Activated CD8-positive, alpha-beta memory T cell treated with anti-CD3 and anti-CD28 coated beads, Interleukin-2, amount 50 U/mL, for 4 hours (primary cell): ENCODE measurements at places on chromosomes 6 and 20.

GRCh38 chr6:43953256-43953655 lies 174.0 kb downstream of the MRPL14 start:
- DNase-seq = no peak

DNA sequence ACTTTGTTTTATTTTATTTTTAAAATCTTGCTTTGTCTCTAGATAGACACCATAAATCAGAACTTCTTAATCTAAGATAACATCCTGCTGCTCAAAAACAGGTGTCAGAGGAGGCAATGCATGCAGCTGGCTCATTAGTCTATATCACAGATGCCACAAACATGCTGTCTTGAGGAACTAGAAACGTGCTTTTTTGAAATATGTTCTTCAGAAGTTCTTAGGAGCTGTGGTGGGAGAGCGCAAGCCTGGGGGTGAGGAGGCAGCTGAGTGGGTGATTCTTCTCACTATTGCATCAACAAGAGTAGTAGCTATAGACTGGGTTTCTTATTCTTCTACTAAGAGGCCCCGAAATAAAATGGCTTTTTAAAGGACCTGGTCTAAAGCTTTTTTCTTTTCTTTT lies 23.4 kb downstream of the IL22RA2 start:
- no peak for DNase-seq

DNA sequence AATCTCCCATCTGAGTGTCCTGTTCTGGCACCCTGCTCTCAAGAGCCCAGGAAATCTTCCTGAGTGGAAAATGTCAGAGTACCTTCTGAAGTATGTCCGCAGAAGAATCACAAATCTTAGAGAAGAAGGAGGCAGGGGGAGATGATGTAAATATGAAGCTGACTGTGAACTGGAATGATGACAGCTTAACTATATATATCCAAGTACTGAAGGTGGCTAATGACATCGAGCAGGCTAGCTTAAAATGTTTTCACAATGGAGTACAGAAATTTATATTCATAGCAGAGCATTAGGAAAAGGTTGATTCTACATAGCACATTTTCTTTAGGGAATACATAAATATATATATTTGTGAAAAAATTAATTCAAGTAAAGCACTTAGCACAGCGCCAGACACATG lies 64.3 kb downstream of the BMP5 start:
- no peak for DNase-seq

DNA sequence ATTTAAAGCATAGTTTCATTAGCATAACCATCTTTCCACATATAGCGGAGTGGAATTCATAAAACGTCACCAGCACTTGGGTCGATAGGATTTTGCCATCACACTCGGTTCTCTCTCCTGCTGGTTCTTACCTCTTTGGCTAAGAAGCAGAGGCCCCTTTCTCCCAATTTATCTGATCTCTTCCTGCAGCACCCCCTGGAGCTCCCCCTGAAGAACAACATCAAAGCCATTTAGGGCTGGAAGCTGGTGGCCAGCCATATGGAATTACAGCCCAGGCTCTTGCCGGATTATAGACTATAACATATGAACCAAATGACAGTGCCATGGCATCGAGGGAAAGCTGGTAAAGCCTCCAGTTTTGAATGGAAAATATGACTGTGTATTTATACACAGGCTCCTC lies 6.4 kb upstream of the KIF6 start:
- DNase-seq = no peak

DNA sequence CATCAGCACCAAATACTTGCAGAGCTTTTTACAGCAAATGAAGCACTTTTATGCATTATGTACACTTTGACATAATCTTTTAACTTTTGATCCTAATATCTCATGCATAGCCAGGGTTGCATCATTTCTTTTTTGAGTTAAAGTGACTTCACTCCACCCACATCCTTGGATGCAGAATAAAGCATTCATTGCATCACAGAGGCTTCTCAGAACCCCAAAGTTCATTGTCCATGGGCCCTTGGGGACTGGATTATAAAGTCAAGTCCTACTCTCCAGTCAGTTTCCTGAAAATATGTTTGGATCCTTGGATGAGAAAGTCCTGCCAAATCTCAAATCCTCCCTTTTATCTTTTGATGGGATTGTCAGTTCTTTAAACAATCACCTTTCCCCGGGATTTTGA lies 10.6 kb upstream of the EFHC1 start:
- DNase-seq = no peak

GRCh38 chr6:36418558-36418957 lies 24.1 kb downstream of the PXT1 start:
- DNase-seq = no peak

GRCh38 chr6:166751051-166751595 lies 124.1 kb upstream of the RPS6KA2 start:
- peak; percentile 24 for DNase-seq

- DNase-seq = no peak
Measured at GRCh38 chr6:71072508-71072907, 115.6 kb upstream of the B3GAT2 start.

- DNase-seq = no peak
Measured at GRCh38 chr6:1070085-1070521, 241.8 kb upstream of the FOXQ1 start.

DNA sequence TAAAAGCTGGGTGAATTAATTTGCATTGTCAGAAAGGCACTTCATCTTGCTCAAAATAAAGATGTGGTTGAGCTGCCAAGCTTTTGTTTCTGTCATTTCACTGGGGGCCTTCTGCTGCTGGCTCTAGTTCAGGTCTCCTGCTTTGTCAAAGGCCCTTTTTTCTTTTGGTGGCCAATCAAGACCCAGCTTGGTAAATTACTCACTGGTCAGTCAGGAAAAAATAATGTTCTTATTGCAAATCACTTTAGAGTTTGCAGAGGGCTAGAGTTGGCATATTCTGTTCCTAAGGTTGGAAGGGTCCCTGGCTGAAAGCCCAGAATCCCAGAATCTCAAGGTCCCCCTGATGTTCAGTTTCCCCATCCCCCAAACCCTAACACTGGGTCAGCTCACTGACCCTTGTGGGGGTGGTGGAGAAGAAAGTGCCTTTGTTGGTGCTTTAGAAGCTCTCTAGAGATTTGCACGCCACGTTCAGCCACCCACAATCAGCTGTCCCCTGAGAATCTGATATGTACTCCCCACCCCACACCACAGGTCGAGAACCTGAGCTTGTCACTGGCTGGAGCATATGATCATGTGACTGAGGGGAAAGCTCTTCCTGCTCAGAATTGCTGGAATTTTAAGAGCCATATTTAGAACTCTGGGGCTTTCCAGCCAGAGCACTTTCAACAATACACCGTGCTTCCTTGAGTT lies 21.7 kb upstream of the BNIP5 start:
- no peak for DNase-seq

DNA sequence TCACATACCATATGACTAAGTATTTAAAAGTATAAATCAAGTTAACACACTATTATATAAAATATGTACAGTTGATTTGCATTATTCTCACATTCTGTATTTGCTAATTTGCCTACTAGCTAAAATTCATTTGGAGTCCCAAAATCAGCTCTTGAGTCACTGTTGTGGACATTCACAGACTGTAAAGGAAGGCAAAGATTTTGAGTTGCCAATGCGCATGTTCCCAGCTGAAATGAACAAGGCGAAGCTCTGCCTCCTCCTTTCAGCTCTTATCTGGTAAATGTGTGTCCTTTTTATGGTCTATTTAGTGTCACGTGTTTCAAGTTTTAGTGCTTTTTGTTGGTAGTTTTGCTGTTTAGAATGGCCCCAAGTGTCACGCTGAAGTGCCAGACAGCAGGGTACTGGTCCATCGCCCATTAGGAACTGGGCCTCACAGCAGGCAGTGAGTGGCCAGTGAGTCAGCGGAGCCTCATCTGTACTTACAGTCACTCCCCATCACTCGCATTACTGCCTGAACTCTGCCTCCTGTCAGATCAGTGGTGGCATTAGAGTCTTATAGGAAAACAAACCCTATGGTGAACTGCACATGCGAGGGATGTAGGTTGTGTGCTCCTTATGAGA lies 87.2 kb upstream of the ADTRP start:
- no peak for DNase-seq

DNA sequence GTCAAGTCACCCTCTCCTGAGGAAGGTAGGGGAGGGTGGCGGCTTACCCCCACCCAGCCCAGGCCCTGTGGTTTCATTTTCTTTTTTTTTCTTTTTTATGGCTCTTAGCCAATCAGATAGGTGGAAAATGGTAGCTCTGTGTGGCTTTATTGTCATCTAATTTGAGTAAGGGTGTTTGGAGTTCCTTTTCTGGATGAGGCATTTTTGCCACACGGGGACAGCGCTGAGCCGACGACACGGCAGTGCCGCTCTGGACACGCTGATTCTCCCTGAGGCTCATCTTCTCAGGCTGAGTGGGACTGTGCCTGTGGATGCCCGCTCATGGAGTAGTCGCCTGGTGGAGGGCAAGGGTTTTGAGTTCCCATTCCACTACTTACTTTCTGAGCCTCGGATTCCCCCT lies 37.6 kb upstream of the ANGPT4 start:
- no peak for DNase-seq

GRCh38 chr6:123747515-123747914 lies 56.1 kb upstream of the NKAIN2 start:
- no peak for DNase-seq

GRCh38 chr6:113777601-113778000 lies 79.5 kb upstream of the MARCKS start:
- no peak for DNase-seq

- DNase-seq = no peak
Measured at GRCh38 chr20:1287306-1287705, 21.2 kb downstream of the SNPH start.

DNA sequence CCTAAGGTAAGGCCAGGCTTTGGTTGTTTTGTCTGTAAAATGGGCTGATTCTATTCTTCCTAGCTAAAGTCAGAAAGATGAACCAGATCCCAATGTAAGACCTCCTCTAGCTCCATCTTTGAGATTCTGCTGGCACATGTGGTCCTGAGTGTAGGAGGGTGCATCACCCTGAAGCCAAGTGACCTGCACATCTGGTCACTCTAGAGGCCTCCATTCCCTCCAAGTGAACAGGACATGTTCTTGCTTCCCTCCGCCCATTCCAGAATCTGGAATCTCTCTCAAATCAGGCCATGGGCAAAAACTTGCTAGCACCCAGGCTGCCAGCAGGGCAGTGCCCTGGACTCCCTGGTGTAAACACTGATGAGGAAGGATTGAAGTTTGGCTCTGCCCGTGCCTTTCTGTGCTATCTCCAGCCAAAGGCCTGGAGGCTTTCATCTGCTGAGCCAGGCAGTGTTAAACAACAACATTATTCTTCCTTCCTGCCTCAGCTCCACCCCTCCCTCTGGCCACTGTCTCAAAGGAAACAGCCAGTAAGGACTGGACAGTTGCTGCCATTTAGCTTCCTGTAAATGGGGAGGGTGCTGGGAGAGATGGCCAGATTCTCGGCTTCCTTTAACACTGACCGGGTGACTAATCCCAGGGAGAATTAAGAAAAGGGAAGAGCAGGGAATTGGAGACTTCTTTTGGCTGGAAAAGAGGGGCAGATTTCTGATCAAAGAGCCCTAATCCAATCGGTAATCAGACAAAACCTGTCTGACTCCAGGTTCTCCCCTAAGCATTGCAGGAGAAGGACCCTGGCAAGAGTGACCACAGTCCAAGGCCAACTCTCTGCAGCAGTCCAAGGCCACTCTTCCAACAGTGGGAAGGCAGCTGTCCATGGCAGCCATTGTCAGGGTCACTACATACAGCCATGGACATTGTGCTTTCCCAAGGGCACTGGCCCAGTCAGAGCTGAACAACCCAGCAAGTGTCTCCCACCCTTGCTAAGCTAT lies 19.5 kb upstream of the ADGRF1 start:
- DNase-seq = no peak

GRCh38 chr6:90298459-90299053 lies 1.9 kb upstream of the BACH2 start:
- DNase-seq = no peak

GRCh38 chr6:66985816-66986215 lies 1278.8 kb upstream of the EYS start:
- no peak for DNase-seq

- no peak for DNase-seq
Measured at GRCh38 chr6:158938220-158938619, 61.8 kb downstream of the RSPH3 start.

DNA sequence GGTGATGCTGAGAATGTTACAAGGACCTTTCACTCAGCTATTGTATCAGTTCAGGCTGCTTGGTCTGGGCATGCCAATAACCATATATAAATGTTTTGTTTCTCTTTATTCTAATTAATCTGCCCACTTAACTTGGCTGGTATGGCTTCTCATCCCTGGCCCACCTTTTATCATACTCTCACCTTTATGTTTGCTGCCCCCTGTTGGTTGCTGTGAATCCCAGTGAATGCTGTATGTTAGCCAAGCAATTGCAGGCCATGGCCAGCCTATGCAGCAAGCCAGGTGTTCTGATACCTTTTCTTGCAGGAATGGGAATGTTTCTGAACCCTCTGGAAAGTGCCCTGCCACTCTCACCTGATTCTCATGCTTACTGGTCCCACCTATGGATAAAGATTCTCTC lies 54.6 kb downstream of the PCSK2 start:
- no peak for DNase-seq

DNA sequence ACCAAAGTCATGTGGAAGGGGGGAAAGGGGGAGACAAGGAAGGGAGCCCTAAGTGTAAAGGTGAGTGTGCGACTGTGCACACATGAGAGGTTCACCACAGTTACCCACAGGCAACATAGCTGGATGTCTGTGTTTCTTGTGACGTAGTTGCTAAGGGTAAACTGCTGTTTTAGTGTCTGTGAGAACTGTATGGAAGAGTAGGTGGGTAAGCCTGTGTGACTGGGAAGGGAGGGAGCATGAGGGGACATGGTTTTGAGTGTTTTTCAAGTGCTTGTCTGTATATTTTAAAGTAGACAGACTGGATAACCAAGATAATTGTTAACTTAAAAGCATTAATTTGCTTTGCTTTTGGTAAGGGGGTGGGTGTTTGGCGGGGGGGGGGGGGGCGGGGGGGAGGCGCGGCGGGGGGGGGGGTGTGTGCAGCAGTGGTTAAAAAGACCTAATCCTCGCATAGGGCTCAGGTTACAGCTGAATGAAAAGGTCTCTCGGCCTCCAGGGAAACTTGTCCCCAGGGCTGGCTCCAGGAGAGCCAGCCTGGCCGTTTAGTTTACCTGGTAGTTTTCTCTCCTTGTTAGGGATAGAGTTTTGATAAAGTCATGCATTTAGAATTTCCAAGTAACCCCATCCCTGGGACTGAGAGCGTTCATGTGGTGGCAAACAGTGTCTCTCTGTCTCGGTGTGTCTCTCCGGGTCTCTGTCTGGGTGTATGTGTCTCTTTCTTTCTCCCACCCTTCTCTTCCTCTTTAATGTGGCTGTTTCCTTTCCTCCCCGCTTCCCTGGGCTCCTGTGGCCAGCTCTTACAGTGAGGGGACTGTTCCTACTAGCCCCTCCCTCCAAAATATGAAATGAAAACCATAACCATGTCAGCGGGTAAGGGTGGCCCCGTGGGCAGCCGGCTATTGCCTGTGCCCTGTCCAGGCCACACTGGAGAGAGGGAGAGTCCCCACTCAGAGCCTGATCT lies 3.4 kb downstream of the SCUBE3 start:
- no peak for DNase-seq

GRCh38 chr6:95286874-95287273 lies 290.5 kb upstream of the MANEA start:
- no peak for DNase-seq
